NCI-H1092 treated with DMSO at 0.1 percent for 48 hours (cell line): ENCODE measurements at places on chromosomes 2 and 18.

GRCh38 chr2:238167761-238168160 lies 9.0 kb downstream of the ERFE start:
- no peak for DNase-seq

GRCh38 chr2:163737563-163737962 lies 1.8 kb upstream of the FIGN start:
- DNase-seq = no peak

GRCh38 chr2:80185091-80185490 lies 119.5 kb downstream of the LRRTM1 start:
- DNase-seq = no peak

GRCh38 chr2:46200861-46201605 lies 96.2 kb upstream of the EPAS1 start:
- no peak for DNase-seq

DNA sequence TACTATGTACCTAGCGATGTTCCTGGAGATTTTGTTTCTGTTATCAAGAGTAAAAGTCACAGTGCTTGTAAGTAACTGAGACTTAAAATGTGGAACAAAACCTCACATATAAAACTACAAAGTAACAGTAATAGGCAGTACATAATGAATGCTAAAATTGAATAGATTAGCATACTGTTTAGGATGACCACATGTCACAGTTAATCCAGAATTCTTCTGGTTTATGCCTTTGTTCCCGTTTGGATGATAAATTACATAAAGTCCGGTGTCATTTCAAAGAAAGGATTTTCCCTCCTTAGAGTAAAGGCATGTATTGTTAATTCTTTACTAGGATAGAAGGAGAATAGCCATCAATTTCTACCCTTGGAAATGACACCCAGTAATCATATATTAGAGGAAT lies 56.1 kb downstream of the RBM43 start:
- DNase-seq = no peak

DNA sequence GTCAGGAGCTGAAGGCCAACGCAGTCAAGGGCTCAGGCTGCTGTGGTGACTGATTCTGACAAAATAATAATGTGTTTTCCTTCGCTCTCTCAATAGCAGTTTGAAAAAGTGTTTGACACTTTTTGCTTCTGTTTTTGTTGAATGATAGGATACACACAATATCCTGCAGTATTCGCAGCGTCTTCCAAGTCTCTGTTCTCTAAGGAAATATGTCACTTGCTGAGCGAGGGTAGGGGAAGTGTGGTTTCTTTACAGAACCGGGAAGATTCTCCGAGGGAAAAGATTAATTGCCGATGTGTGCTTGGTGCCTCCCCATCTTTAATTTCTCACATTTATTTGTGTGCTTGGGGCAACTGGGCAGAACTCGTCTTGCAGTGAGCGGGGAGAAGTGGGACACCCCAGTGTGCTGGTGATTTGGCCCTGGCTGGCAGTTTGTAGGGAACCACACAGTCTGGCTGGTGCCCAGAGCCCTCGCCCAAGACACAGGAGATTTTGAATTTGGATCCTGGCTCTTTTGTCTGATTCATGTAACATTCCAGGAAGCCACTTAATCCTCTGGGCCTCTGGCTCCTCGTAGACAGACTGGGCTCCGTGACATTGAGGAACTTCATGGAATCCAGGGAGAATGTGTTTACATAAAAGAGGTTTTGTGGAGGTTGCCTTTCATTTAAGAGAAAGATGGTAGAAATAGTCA lies 169.4 kb downstream of the LDLRAD4 start:
- DNase-seq = no peak

DNA sequence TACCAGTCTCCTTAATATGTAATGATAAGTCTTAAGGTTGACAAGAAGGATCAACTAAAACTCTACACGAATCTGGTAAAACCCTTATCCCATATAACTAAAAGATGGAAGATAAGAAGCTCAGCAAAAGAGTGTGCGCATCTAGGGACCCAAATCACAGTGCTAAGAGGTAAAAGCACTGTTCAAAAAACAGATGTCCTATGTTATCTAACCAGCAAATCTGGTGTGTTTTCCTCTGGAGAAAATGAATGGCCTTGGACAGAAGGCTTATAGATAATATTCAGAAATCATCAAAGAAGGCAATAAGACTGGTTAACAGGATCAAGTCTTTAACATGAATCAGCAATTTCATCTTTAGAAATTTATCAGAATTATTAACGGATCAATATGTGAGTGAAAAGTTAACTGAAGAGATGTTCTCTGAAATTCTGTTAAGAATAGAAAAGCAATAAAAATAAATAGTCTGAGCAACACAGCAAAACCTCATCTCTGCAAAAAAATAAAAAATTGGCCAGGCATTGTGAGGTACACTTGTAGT lies 47.1 kb downstream of the RPRD1A start:
- DNase-seq = no peak

GRCh38 chr2:213545481-213545880 lies 261.2 kb downstream of the SPAG16 start:
- DNase-seq = no peak

DNA sequence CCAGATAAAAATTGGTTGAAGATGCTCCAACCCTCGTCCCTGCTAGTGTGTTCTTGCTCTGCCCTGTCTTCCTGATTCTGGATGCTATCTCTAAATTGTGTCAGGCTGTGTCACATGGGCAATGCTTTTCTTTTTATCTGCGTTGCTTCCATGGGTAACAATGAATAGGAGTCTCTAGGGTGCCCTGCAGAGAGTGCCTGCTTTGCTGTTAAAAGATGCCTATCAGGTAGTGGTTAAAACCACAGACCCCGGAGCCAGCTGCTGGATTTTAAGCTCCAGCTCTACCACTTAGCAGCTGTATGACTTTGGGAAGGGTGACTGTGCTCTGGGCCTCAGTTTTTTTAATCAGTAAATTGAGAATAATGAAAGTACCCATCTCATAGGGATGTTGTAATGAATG lies 340.3 kb downstream of the PLCL1 start:
- DNase-seq = no peak

GRCh38 chr2:205188239-205189138 lies 493.8 kb upstream of the NRP2 start:
- no peak for DNase-seq

GRCh38 chr18:28136071-28136470 lies 40.9 kb downstream of the CDH2 start:
- DNase-seq = no peak

GRCh38 chr2:177758591-177759371 lies 313.8 kb downstream of the PDE11A start:
- peak; percentile 7 for DNase-seq

DNA sequence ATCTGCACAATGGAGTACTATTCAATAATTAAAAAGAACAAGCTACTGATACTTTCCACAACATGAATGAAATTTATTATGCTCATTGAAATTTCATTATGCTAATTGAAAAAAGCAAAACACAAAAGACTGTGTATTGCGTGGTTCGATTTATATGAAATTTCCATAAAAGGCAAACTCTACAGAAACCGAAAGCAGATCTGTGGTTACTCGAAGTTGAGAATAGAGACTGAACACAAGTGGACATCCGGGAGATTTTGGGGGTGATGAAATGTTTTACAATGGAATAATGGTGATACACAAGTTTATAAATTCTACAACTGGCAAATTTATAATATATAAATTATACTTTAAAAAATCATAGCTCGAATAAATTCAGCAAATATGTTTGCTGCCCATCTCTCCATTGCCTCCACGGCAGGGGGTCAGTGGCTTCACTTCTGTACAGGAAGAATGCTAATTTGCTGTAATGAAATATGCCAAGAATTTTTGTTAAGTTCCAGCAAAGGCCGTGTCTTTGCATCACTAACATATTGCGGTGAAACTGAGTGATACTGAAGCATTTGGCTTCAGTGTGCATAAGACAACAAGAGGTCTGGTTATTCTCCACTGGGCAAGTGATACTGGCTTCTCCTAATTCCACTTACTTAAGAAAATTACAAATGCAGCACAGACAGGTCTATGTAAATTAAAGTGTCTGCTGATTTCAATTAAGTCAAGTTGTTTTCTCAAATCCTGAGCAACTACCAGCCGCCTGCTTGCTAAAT lies 96.7 kb downstream of the TMEM163 start:
- DNase-seq = no peak

DNA sequence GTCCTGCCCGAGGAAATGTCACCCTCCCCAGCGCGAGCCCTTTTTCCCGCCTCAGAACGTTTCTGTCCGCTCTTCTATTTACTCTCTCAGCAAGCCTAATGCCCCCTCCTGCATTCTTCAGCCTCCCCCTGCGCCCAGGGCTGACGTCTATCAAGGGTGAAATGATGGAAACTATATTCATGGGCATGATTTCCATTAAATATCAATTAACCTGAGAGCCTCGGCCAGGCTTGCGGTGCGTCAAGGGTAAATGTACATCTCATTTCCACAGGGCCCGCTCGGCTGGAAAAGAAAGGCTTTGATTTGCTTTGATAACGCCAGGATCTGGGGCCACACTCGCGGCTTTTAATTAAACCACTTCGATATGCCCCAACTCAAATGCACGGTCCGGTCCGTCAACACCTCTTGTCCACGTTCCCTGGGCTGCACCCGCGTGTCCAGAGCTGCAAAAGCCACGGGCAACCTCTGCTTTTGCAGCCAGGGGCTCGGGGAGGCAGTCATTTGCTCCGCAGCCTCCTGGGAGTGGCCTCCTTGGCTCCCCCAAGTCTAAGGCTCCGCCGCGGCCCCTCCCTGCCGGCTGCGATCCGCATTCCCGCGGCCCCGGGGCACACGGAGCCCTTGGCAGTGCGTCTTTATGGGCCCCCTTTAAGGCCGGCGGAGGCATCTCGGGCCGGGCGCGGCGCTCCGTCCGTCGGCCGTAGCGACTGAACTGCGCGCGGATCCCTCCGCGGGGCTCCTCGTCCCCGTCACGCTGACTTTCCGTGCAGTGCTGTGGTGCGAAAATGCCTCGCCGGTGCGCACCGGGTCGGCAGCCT lies at the start of gene HOXD8:
Gene HOXD8, plus strand, starts transcription at position 724 of the 815 bp plus-strand sequence. CDS start 662 bp downstream, outside the sequence.
- DNase-seq = no peak
